ENCODE measurements at places on chromosomes 11 and 22.

DNA sequence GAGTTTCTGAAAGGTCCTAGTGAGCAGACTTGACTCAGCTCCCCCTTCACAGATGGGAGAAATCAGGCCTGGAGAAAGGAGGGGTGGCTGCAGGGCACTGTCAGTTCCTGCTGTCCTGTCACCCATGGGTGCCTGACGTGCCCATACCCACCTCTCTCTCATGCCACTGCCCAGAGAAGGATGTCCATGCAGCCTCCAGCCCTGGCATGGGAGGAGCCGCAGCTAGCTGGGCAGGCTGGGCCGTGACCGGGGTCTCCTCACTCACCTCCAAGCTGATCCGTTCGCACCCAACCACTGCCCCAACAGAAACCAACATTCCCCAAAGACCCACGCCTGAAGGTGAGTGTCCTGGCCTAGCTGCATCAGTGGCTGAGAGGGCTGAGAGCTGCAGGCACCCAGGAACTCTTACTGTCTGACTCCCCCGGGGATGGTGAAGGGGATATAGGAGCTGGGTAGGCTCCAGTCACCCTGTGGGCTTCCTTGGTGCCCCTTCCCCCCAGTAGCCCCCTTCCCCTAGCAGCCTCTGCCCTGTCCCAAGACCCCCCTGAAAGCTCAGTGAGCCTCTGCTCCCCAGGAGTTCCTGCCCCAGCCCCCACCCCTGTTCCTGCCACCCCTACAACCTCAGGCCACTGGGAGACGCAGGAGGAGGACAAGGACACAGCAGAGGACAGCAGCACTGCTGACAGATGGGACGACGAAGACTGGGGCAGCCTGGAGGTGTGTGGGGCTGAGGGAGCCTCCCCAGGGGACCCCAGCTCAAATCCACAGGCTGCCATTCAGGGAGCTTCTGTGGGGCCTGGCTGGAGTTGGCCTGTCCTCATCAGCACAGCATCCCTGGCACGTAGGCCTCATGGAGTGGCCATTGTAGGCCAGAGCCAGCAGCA lies 11.8 kb downstream of the SCYL1 start:
- no peak for DNase-seq

- DNase-seq: no peak
Measured at GRCh38 chr11:35419830-35420333, 524 bp upstream of the SLC1A2 start.

DNA sequence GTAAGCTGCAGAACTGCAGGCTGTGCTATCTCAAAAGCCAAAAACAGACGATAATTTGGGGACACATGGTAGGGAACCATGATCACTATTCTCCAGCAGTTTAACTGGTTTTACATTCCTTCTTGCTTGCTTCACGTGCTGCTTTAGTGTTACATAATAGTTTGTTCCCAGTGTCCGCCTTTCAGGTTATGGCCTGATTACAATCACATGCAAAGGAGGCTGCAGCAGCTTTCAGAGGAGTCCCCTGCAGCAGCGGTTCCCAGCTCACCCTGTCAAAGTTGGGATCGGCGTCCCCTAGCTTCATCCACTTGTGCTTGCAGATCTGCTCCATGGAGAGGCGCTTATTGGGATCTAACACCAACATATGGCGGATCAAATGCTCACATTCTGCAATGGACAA lies 39.2 kb upstream of the APOA1 start:
- no peak for DNase-seq

DNA sequence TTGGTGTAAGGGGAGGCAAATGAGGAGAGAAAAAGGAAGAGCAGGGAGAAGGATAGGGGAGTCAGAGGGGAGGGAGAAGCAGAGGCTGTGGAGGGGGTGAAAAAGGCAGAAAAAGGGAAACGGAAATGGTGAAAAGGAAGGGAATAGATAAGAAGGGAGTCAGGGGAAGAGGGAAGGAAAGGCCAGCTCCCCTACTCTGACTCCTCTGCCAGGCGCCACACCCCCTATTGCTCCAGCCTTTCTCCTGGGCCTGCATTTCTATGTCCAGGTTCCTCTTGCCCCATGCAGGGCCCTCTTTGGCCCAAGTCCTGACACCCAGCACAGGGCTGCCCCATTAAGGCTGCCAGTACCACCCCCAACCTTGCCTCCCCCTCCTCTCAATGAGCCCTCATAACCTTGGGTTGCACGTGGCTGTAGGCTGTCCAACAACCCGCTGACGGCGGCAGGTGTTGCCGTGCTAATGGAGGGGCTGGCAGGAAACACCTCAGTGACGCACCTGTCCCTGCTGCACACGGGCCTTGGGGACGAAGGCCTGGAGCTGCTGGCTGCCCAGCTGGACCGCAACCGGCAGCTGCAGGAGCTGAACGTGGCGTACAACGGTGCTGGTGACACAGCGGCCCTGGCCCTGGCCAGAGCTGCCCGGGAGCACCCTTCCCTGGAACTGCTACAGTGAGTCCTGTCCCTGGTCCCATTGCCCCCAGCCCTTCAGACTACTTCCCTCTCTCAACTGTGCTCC lies 3.4 kb upstream of the NHERF4 start:
- no peak for DNase-seq

- DNase-seq: no peak
Measured at GRCh38 chr11:26995701-26996460, 2.0 kb downstream of the FIBIN start.

GRCh38 chr11:23284631-23285030 lies 424.4 kb upstream of the CCDC179 start:
- no peak for DNase-seq

DNA sequence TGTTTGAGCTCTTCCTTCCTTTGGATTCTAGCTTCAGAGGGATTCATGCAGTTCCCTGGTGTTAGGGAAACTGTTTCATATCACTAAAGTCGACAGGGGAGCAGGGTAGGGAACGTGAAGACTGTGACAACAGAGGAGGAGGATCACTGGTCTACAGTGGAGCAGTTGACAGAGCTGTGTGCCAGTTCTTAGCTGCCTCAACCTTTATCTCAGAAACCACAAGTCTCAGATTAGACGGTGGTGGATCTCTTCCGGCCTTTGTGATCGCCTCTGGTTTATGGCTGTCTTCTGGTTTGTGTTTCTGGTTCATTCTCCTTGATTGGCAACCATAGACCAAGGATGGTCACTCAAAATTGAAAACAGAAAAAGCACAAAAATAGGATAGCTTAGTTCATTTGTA lies 538.9 kb upstream of the API5 start:
- no peak for DNase-seq

GRCh38 chr11:59953463-59954218 lies 10.2 kb upstream of the OOSP4A start:
- no peak for DNase-seq

Data from activated T-cell treated with anti-CD3 and anti-CD28 coated beads, Interleukin-2, amount 50 U/mL, for 72 hours (primary cell).